ENCODE measurements at places on chromosomes 13 and 19.

DNA sequence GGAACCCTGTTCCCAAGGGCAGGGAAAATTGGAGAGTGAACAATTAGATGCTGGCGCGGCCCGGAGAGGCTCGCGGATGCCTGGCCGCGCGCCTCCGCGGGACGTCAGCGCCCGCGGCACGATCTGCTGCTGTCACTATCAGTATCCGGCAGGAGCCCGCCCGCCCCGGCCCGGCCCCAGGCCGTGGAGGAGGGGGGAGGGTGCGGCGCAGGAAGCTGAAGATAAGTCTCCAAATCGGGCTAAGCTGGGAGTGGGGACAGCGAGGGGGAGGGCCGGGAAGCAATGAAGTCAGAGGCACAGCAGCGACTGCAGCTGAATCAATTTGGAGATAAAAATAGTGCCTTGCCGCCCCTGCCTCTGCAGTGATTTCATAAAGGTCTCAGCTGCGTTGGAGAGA lies 441.5 kb upstream of the KLF12 start:
- peak; percentile 21 for DNase-seq

DNA sequence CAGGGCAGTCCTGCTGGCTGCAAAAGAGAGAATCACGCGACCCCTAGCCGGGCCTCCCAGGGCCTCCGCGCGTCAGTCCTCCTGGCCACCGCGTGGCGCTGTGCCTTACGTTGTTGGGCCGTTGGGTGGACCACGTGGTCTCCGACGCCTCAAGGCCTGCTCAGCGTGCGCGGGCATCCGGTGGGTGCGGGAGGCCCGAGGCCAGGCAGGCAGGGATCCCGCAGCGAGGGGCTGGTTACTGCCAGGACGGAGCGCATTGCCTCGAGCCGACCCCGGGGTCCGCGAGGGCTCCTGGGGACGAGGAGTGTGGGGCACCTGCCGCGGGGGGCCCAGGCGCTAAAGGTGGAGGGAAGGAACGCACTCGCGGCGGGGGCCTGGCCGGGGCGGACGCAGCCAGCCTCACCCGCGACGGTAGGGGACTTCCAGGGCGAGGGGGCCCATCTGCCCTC lies at the start of gene TDRD12:
Gene TDRD12, plus strand, starts transcription at position 157 of the 449 bp plus-strand sequence. CDS start 306 bp downstream, outside the sequence.
- no peak for DNase-seq

DNA sequence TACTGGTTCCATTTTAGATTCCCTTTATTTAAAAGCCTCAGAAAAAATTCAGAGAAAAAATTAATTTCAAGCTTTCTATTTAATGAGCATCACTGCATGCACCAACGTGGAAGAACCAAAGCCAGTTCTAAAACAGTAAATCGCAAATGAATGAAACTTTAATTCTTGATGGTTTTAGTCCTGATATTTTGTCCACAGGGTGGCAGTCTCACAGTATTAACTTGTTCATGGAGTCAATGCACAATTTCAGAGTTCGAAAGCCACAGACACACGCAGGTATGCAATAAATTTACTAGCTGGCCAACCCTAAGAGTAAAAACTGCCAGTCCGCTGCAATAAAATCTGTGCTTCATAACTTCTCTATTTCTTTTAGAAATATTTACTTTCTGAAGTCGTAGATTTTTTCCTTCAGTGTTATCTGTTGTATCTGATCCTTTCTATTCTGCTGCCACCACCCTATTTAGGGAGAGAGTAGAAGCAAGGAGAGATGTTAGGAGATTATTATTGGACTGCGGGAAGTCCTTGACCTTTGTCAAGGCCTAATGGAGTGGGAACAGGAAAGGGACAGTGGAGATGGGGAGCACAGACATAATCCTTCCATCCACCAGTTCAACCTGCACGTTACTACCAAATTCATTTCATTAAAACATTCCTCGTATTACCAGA lies 7.0 kb upstream of the WBP4 start:
- DNase-seq, result peak; percentile 21

GRCh38 chr13:105906746-105907145 lies 628.7 kb downstream of the EFNB2 start:
- DNase-seq, result no peak

GRCh38 chr13:110128546-110128945 lies 178.4 kb downstream of the COL4A1 start:
- no peak for DNase-seq

DNA sequence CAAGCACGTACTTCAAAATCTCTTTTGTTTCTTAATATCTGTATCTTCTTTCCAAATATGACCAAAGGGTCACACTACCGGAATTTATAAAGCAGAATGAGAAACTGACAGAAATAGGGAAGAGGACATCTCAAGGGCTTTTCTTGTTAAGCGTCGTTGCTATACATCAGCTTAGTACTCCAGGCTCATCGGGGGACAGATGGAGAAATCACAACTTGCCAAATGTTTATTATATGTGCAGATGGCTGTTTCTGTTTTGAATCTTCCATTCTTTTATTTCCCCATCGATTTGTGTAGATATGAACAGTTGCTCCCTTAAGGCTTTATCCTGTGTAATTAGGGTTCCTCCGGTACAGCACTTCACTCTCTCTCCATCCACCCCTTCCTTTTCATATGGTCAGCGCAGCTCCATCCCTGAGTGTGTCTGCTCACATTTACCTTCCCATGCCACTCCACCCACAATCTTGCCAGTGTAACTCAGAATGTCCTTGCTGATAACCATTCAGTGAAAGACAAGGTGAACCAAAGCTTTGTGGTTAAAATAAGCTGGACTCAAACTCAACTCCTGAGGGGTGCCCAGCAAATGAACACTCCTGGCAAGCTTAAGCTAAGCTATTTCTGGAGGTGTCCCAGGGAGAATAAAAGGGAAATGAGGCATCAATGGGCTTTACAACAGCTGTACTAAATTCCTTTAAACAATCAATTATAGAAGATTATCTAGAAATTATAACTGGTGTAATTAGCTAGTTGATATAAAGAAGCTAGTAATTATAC lies 51.3 kb downstream of the TBC1D4 start:
- DNase-seq, result no peak

GRCh38 chr19:6853868-6854267 lies 33.5 kb upstream of the ADGRE1 start:
- DNase-seq, result no peak

- DNase-seq, result no peak
Measured at GRCh38 chr13:99000137-99000536, 22.3 kb upstream of the DOCK9 start.

GRCh38 chr19:33564836-33565338 lies 43.3 kb upstream of the PEPD start:
- DNase-seq, result no peak

DNA sequence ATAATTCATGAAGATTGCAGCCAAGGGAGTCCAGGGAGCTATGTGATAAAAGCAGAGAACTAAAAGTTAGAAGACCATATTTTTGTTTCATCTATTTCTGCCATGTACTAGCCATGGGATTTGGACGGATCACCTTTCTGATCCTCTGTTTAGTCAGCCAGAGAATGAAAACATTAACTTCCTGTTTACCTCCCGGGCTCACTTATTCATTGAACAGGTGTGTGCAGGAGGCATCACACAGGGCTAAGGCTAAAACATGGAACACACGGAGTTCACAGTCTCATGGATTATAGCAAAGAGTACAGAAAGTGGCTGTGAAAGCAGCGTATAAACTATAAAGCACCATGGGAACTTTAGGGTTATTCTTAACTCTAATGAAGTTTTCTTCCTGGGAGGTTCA lies 96.8 kb downstream of the GPR12 start:
- DNase-seq, result no peak

- DNase-seq, result no peak
Measured at GRCh38 chr13:49315756-49316482, 68.2 kb downstream of the CDADC1 start.

- DNase-seq, result no peak
Measured at GRCh38 chr19:3563709-3564524, 6.5 kb upstream of the MFSD12 start.

DNA sequence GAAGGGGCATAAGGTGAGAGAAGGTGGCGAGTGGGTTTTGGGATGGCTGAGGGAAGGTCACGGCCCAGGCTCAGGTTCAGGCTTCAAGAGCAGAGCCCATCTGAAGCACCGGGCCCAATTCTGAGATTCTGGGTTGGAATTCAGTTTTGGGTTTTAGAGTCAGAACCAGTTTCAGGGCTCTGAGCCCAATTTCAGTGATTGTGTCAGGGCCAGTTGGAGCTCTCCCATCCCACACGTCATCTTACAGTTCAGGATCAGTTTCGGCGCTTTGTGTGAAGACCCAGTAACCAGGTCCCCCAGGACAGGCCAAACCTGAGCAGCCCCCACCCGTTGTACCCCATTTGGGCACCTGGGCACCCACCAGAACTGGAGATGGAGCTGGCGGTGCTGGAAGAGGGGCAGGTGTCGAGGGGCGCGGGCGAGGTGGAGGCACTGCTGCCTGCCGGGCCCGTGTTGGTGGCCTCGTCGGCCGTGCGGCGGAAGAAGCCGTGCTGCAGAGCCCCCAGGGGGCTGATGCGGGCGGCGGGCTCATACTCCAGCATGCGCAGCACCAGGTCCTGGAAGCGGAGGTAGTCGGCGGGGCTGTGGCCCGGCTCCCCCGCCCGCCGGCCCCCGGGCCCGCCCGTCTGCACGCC lies 7.5 kb downstream of the DYRK1B start:
- no peak for DNase-seq

- DNase-seq, result no peak
Measured at GRCh38 chr19:42472402-42473147, 29.8 kb upstream of the CXCL17 start.

DNA sequence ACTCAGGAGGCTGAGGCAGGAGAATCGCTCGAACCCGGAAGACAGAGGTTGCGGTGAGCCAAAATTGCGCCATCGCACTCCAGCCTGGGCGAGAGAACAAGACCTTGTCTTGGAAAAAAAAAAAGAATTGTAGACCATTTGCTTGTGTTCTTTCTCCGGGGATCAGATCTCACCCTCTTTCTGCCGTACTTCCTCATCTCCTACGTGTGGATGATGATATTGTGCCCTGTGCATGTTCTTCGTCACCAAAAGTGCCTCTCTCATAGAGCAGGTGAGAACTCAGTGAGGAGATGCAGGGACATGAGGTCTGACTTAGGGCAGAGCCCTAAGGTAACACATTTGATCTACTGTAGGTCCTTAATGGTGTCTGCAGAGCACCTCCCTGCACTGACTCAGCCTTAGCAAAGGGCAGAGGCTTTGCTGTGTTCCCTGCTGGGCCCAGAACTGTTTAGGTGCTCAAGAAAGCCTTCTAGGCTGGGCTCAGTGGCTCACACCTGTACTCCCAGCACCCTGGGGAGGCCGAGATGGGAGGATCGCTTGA lies 1.3 kb downstream of the APOC2 start:
- no peak for DNase-seq

- no peak for DNase-seq
Measured at GRCh38 chr19:39705578-39706188, 1.4 kb downstream of the LGALS14 start.

DNA sequence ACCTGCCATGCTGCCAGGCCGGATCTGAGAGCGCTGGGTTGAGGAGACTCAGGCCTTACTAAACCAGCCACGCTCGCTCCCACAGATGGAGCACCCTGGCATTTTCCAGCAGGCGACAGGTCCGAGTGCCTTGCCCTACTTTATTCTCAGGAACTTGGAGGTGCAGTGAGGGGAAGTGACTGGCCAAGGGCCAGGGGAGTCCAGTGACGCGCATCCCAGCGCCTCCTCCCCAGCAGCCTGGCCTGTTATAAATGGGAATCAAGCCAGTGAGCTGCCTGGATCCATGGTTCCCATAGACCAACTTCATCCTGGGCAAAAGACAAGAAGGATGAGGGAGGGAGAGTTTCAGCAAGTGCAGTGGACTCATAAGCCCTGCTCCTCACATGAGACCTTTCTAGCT lies 35.5 kb downstream of the TMED1 start:
- DNase-seq, result no peak

DNA sequence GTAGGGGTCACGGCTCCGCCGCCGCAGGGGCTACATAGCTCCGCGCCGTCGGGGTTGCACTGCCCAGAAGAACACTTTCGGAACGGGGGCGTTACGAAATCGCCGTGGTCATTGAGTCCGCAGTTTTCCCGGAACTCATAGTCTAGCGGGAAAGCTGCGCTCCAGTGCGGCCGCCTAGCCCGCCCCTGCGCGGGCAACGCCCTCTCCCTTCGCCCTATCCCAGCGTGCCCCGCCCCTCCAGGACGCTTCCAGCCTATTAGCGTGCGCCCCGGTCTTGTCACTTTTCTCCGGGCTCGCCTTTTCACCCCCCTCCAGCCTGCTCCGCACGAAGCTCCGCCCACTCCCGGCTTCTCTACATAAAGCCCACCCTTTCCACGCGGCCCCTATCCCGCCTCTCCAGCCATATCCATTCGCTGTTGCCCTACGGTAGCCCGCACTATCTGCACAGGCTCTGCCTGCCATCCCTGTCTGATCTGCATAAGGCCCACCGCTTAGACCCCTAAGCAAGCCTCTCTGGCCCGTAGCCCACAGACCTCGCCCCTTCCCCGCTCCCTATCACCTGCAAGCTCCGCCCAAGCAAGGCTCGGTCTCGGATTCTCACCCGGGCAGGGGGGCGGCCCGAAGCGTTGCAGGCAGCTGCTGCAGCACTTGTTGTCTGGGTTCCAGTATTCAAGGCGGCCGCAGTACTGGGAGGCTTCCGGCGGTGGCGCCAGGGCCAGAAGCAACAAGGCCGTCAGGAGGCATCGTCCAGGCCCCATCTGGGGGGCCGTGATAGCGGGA lies 1.6 kb downstream of the IGFLR1 start:
- DNase-seq, result peak; percentile 99

DNA sequence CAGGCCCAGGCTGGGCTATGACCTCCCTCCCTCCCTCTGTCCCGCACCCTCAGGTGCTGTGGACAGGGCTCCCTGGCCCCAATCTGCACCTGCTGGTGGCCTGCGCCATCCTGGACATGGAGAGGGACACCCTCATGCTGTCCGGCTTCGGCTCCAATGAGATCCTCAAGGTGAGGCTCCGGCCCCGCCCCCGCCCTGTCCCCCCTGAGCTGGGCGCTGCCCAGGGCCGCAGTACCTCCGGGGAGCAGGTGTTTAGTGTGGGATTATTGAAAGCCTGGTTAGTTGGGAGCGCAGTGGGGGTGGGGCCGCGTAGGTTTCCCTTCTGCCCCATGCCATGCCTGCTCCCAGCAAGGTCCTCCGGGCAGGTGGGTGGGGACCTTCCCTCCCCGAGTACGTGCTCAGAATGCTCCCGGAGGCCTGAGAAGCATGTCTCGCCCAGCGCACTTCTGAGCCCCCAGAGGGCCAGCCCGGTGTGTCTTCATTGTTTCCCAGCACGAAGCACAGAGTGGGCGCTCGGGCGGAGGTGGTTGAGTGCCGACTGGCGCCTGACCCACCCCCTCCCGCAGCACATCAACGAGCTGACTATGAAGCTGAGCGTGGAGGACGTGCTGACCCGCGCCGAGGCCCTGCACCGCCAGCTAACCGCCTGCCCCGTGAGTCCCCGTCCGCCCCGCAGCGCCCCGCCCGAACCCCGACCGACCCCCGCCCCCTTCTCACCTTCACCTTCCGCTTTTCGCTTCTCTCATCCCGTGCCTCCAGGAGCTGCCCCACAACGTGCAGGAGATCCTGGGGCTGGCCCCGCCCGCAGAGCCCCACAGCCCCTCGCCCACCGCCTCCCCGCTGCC lies 8.8 kb downstream of the IL4I1 start:
- no peak for DNase-seq

- no peak for DNase-seq
Measured at GRCh38 chr19:42394751-42395150, 4.7 kb upstream of the CNFN start.

DNA sequence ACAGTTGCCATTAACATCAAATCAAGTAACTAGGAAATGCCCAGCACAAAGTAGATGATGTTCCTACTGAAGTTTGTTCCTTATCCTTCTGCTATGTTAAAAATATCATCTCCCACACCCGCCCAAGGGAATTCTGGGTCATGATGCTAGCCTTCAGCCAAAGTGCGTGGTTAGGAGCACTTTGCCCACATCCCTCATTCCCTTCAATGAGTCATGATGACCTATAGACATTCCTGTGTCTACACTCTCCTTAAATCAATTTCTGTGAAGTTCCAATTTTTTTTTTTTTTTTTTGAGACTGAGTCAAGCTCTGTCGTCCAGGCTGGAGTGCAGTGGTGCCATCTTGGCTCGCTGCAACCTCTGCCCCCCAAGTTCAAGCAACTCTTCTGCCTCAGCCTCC lies 17.0 kb downstream of the RXFP2 start:
- DNase-seq, result peak; percentile 49
